Skeletal muscle tissue (tissue), 5 donors: ENCODE measurements at places on chromosomes 6 and 20. TPM values are rescaled to one million over a fixed set of nuclear protein-coding genes. Genes with fewer than 3 reads are reported as not detected.

TREM2 gene
- total RNA-seq = 0.52 TPM

CEP85L gene
- total RNA-seq = 42.3 TPM

MAS1L gene
- total RNA-seq = not detected

HLA-DOB gene
- not detected for total RNA-seq

CAPN11 gene
- total RNA-seq = 0.52 TPM

ULBP1 gene
- not detected for total RNA-seq

SYNGAP1 gene
- 1.6 TPM for total RNA-seq

MAS1 gene
- total RNA-seq = under 0.01 TPM
